Lower leg skin (tissue), 4 donors: ENCODE measurements at places on chromosomes 3 and 15. TPM values are rescaled to one million over a fixed set of nuclear protein-coding genes. Genes with fewer than 3 reads are reported as not detected.

Gene ACOX2
- total RNA-seq: 6.6 TPM

DNA sequence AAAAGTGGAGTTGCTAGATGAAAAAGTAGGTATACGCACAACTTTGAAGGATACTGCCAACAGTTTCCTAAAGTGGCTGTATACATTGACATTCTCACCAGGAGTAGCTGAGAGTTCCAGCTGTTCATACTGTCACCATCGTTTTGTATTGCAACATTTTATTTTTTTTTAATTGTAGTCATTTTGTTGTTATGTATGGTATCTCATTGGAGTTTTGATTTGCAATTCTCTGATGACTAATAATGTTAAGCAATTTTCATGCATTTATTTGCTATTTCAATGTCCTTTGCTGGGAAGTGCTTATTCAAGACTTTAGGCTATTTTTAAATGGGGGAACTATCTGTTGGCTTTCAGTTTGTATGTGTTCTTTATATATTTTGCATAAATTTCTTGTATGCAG lies 185.1 kb upstream of the TGFBR2 start:
- no peak for DNase-seq

Gene TUSC2
- total RNA-seq: 24.2 TPM

Gene NME9
- not detected for total RNA-seq

DNA sequence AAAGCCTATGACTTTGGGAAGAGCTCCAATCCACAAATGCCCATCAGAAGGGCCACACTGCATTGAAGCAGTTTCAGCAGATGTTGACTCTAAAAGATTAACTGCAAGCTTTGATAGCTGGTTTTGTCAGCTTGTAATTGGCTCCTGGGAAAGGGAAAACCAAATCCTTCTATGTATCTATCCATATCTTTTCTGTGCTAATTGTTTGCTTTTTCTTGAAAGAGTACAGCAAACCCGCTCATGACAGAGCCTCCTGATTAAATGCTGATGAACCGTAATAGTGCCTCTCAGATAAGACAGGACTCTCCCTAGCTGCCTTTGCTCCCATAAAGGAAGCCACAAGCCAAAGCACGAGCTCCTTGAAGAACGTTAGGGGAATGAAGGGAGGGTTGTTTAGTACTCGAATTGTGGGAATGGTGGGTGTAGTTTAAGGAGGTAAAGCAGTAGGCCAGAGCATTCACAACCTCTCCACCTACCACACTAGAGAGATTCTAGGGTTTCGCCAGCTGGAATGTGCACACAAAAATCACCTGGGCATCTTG lies 33.6 kb upstream of the LRIG1 start:
- DNase-seq: no peak

Gene GABPB1
- 18.0 TPM for total RNA-seq

Gene SLC15A2
- 0.42 TPM for total RNA-seq

Gene MELTF
- total RNA-seq: 52.2 TPM

DNA sequence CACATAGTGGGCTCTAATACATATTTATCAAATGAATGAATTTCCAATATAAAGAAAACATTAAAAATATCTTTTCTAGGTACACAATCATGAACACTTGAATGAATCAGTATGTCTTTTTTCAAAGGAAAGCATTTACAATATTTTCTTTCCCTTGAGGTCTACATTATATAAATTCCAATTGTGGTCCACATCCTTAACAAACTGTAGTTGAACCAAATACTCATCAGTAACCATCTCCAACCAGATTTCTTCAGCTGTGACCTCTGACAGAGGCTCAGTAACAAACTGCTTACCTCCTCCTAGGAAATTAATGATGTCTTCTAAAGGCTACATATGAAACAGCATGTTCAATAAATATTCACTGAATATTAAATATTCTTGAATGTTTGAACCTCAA lies 58.8 kb downstream of the CFAP20DC start:
- no peak for DNase-seq

GRCh38 chr3:40623567-40623966 lies 98.8 kb downstream of the ZNF621 start:
- peak; percentile 55 for DNase-seq

Gene CPLX3
- total RNA-seq: 0.84 TPM

DNA sequence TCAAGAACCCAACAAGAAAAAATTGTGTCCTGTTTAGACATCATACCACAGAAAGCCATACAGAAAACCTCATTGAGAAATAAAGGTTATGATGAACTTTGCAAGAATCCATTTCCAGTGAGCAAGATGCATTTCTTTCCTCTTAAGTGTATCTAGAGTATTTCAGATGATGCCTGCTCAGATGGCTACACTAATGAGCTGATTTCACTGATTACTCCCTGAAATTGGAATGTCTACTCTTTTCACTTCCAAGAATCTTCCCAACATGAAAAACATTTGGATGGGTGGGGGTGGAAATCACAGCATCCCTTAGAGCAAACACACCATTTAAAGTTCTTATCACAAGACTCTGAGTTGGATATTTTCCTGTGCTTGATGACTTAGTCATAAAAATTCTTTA lies 41.4 kb upstream of the IL12A start:
- DNase-seq: no peak

DNA sequence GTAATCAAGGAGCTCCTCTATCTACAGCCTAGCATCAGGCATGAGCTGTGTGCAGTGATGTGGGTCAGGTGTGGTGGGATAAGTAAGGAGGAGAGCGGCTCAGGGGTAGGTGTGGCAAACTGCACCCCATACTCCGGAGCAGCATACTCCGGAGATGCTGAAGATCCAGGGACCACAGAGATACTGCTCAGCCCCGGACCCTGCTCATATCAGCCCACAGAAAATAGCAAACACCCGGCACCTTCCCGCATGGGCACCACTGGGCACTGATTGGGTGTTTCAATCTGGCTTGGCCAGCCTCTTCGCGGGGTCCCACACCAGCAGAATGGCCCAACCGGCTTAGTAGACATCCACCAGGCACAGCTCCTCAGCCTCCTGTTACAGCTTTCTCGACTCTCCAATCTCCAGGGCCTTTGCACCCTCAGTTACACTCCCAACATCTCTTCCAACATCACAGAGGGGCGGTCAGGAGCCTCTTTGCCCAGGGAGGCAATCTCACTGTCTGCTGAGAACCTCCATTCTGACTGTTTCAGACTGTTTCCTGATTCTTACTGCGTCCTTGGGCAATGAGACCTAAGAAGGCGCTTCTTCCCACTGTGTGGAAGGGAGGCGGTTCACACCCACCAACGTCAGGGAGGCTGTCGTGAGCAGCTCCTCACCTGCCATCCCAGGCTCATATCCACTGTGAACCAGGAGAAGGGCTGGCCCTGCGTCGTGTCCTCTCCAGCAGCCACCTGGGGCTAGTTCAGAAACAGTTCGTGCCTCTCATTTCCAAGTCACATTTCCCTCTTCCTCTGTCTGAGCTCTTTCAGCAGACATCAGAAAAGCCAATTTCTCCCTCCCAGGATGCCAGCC lies 59.8 kb downstream of the CAPN7 start:
- DNase-seq: peak; percentile 10
